ENCODE measurements at places on chromosomes 1 and 21. TPM values are rescaled to one million over a fixed set of nuclear protein-coding genes. Genes with fewer than 3 reads are reported as not detected.

Gene ZFP69
- 10.0 TPM for polyA plus RNA-seq

Gene RCSD1
- 12.0 TPM for polyA plus RNA-seq

Gene LRRN2
- 11.5 TPM for polyA plus RNA-seq

Gene SPRR4
- not detected for polyA plus RNA-seq

Gene RNF186
- 0.25 TPM for polyA plus RNA-seq

Gene NTRK1
- polyA plus RNA-seq = 1.2 TPM

Gene FAM43B
- 1.00 TPM for polyA plus RNA-seq

Gene SLC9C2
- polyA plus RNA-seq = 0.27 TPM

Gene ZBED6
- polyA plus RNA-seq = 17.1 TPM

- no peak for DNase-seq
These were observed 49.2 kb downstream of the ALG14 start for GRCh38 chr1:95023399-95024043.

DNA sequence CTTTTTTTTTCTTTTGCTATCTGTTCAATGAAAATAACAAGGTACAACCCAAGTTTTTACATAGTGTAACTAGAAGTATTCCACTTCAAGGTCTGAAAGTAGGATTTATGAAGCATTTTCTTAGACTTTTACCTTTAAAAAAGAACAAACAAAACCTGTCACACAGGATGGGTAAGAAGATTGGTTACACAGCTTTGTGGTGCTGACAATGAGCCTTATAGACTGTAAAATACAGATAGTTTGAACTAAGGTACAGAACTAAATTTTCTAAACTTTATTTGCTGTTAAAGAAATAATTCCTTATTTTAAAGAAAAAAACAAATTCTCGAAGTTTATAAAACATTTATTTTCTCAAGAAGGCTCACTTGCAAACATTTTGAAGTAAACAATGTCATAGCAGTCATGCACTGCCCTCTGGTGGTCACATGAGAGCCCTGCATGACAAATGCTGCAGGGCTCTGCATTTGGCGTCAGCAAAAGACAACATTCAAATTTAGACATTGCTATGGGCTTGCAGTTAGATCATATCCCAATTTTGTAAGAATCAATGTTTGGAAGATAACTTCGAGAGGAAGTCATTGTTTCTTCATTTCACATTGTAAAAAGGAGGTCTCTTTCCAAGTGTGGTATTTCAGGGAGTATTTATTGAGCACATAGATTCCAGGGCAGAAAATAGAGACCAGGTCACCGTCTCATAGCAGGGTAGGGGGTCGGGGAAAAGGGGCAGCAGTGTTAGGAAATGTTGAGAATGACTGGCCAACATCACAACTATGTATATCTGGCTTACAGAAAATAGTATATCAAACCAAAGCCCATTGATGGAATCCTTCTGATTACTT, 115.3 kb upstream of the FMN2 start:
- peak; percentile 53 for DNase-seq

DNA sequence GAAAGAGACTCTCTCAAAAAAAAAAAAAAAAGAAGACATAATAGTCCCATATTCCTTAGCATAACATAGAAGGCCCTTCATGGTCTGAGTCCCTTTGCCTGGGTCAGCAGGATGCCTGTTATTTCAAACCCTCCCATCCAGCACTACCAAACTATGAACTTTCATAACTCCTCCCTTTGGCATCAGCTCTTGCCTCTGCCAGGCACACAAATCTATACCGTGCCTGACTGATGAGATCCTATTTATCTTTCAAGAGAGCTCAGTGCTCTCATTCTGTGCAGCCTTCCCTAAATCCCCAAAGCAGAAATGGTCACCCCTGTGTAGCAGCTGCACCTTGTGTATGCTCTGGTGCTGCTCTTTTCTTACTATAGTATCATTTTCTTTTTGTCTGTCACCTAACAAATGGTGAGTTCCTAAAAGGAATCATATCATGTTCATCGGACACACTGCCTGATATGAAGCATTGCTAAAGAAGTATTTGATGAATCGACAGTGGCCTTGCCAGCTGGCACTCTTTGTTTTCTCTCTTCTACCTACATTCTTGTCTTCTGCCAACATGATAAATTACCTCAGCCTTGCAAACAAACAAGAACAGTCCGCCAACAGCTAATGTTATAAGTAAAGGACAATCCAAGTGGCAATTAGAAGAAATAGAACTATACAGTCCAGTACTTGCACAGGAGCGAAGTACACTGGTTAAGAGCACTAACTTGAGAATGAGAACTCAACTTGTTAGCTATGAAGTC, 29.9 kb downstream of the FMO4 start:
- DNase-seq = no peak

DNA sequence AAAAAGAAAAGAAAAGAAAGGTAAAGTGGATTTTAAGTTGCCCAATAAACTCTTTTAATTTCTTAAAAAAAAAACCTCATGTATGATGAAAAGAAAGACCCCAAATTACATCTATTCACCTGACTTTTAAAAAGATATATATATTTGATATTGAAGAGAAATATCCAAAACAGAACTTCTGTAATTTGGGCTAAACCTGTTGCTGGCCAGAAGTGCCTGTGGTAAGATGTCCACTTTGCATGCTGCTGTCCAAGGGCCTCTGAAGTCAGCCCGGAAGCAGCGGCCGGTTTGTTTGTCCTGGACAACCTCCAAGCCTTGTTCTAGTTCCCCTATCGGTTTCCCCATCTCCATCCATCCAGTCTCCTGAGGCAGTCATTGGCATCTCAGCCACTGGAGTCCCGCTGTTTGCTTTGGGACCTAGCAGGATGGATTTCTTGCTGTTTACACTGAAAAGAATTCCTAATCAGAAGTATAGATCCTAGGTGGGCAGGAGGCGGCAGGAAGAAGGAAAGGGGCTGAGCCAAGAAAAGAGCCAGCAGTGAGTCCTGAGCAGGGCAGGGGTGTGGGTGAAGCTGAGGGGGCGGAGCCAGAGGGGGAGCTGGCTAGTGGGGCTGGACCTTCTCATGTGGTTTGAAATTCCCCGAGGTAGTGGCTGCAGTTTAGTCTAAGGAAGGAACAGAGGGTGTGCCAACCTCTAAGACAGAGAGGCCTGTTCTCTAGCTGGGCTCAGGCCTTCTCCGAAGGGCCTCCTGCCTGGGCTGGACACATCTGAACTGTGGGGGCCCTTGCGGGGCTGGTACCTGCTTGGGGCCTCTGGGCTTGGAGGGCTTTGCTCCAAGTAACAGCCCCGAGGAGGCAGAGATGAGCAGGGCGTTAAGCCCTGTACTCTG, 3.3 kb downstream of the NCMAP start:
- peak; percentile 68 for DNase-seq

GRCh38 chr1:91757763-91758460, 128.0 kb downstream of the TGFBR3 start:
- no peak for DNase-seq

DNA sequence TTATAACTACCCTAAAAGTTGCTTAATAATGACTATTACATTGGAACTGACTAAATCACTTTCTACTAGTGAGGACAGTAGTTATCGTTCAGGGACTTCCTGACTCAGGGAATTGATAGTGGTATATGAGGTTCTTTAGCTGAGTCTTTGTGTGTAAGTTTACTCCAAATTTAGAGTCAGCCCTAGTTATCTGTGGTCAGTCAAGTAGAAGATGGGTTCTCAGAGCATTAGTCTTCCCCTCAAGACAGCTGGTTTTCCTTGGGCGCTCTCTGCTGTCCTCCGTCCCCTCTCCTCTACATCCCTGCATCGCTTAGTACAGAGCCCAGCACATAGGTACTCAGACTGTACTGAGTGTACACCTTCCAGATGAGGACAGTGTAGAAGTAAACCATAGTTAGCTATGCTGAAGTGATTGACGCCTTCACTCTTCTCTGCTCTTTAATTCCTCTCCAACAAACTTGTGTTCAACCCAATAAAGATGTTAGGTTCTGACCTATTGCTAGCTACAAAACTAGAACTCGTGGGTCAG, 116.5 kb downstream of the C1orf21 start:
- DNase-seq = no peak

DNA sequence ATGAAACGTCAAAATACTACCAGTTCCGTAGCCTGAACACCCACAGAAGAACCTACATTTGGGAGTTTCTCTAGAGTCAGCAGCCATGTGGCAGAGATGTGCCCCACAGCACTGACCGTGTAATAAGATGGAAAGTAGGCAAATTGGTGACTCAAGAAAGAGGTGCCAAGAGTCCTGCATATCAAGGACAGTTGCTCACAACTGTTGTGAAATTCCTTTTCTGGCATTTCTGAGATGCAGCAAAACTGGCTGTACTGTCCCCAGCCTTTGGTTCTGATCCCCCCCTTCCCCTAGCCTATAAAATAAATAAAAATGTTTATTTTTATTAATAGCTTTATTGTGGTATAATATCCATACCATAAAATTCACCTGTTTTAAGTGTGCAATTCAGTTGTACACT, 324.0 kb downstream of the PCP4 start:
- DNase-seq = no peak

GRCh38 chr1:25720624-25721023, 79.4 kb upstream of the SELENON start:
- DNase-seq = no peak

DNA sequence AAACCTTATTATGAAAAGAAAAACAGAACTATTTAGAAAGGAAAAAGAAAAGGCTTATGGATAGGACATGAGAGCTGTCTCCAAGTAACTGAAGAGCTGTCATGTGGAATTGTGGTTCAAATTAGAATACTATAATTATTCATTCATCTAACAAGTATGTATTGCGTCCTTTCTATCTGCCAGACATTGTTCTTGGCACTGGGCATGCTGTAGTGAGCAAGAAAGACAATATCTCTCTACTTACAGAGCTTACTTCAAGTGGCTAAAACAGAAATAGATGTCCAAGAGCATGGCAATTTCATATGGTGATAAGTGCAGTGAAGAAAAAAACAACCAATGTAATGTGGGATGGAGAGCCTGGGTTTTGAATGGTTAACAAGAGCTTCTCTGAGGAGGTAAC, 413.0 kb downstream of the DPYD start:
- no peak for DNase-seq

DNA sequence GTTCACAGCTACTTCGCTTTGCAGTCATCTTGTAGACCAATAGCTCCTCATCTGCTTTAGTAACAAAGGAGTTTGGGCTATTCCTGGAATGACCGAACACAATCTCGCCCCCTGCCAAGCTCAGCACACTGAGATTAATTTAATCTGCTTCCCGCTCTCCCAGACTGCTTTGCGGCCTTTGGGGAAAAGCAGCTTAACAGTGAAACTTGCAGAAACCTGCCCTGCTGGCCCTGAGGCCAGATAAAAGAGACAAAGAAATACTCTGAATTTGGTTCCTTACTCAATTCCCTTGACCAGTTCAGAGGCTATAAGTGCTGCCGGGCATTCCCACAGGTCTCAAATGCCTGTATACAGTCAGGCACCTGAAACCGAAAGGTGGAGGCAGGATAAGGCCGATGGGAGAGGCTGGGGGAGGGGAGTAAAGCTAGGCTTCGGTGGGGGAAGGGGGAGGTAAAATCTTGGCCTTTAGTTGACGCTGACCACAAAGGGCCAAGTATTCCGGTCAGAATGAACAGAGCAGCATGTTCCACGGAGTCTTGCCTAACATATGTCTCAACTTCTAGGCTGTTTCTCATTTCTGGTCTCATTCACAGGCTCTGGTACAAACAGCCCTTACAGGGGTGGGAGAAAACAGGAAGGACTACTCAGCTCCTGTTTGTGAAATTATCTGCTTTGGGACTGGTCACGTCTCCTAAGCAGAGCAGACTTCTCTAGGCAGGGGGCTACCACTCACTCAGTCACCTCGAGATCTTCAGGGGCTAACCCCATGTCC, 17.7 kb upstream of the A3GALT2 start:
- DNase-seq = no peak

DNA sequence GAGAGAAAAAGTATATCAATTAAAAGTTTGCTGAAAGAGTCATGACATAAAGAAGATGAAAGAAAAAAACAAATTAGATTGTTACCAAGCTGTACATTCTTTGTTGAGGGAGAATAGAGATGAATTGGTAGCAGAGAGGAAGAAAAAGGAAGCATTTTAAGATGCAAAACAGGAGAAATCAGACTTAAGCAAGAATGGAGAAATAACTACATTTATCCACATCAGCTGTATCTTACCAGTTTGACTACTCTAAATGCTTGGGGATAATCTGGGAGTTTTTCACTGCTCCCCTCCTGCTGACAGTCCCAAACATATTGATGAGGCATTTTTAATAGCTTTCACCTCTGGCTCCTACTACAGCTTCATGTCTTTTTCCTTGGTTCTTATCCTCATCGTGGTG, 16.8 kb upstream of the PTPRC start:
- DNase-seq = no peak

DNA sequence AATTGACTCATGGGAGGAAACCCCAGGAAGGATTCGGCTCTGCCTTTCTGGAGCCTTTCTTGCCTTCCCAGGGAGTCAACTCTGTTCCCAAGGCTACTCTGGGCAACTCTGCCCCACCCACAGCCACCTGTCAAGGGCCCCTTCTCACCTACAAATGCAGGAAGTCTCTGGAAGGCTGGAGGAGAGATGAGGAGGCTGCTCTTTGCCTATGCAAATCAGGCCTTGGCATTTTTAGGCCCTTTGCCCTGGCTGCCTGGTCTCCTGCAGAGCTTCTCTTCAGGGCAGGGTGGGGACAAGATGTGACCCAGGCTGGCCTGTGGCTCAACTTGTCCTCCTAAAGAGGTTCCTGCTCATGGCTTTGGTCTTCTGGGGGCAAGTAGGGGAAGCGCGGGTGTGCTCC, 5.4 kb downstream of the SLC6A9 start:
- DNase-seq = no peak

DNA sequence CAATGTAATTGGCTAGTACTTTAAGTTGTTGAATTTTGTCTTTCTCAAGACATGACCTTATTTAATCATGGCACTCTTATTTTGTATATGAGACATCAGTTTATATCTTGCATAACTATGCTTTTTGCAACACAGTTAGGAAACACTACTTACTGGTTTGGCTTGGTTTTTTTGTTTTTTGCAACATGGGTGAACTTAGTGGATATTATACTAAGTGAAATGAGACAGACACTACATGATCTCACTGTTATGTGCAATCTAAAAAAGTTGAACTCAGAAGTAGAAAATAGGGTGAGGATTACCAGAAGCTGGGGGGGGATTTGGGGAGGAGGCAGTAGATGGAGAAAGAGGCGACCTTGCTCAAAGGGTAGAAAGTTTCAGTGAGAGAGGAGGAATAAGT, 132.1 kb downstream of the PLA2G4A start:
- no peak for DNase-seq

GRCh38 chr1:43786960-43787359, 79.6 kb downstream of the ST3GAL3 start:
- no peak for DNase-seq

DNA sequence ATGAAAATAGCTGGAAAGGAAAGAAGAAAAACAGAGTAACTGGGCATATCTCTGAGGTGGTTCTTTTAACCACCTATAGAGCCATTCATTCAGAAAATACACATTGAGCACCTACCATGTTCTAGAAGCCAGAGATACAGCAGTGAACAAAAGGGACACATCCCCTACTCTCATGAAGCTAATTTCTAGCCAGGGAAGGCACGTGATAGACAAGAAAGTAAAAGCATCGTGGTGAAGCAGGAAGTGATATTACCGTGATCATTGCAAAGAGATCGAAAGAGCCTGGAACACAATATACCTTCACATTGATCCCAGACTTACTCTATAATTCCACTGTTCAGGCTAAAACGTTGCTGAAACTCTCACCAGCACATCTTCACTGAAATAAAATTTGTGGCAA, 76.0 kb downstream of the TIAM1 start:
- DNase-seq = no peak

- no peak for DNase-seq
These were observed 88.9 kb downstream of the CRB1 start for GRCh38 chr1:197356723-197357533.

- DNase-seq = no peak
These were observed at the start of gene THEMIS2 for GRCh38 chr1:27872059-27872801. TSS of gene THEMIS2 (plus strand) at chr1:27872544. CDS start at chr1:27872572, 28 bp downstream.
